ENCODE measurements at places on chromosomes 5 and 9.

- DNase-seq, result no peak
Observed at GRCh38 chr5:129377504-129377903, 82.6 kb upstream of the ADAMTS19 start.

DNA sequence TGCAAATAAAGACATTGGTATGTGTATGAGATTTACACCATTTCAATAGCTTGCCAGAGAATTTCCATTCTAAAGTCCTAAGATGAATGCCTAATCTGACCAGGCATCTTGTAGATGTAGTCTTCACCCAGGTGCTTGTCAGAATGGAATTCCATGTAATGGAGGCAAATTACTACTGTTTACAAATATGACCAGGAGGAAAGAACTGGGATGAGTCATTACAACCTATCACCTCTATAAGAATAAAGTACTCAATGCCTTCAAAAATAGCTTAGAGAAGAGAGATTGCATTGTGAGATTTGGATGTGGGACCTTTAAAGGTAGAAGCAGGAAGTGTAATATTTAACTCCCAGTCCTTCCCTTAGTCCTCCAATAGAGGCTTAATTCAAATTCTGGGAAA, 507.0 kb upstream of the PTGER4 start:
- DNase-seq, result no peak

- DNase-seq, result no peak
Observed at GRCh38 chr5:32703957-32704356, 7.2 kb upstream of the NPR3 start.

- DNase-seq, result no peak
Observed at GRCh38 chr9:96006961-96007360, 131.5 kb downstream of the ERCC6L2 start.

DNA sequence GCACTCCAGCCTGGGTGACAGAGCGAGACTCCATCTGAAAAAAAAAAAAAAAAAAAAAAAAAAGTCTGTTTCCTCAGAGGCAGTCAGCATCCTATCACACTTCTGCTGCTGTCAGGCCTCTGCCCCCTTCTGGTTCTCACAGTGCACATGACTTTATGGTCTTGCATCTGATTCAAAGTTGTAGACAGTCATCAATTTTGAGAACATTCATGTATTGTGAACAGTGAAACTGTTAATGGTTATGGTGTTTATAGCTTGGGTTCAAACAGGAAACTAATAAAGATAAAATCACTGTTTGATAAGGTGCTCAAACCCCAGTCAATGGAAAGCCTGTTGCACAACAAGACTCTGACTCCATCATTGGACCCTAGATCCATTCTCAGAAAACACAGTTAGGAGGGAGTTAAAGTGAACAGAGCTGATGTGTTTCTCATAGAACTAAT, 61.4 kb downstream of the FOXD1 start:
- DNase-seq, result no peak
